ENCODE measurements at places on chromosomes 11 and 22. TPM values are rescaled to one million over a fixed set of nuclear protein-coding genes. Genes with fewer than 3 reads are reported as not detected.
A peak's percentile ranks its signal among the peaks of the same experiment; 100 is the strongest.

The MSANTD2 gene
- 16.0 TPM for total RNA-seq

DNA sequence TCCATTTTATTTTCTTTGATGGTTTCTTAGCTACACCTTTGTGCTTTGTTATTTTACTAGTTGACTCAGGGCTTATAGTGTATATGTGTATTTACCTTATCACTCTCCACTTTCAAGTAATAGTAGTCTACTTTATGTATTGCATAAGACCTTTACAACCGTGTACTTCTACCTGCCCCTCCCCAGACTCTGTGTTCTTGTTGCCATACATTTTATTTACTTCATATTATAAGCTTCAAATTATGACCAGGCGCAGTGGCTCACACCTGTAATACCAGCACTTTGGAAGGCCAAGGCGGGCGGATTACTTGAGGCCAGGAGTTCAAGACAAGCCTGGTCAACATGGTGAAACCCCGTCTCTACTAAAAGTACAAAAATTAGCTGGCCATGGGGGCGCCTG is 28.2 kb upstream of the CTSD start:
- DNase-seq: no peak

- no peak for DNase-seq
Observed at GRCh38 chr11:58805065-58805464, 39.4 kb downstream of the GLYATL2 start.

GRCh38 chr11:112315861-112316739 is 55.4 kb upstream of the PLET1 start:
- DNase-seq: no peak

- no peak for DNase-seq
Observed at GRCh38 chr22:48594016-48594756, 1233.5 kb downstream of the BRD1 start.

The ARVCF gene
- 107 TPM for total RNA-seq

- no peak for DNase-seq
Observed at GRCh38 chr22:23357053-23357452, 176.7 kb downstream of the BCR start.

DNA sequence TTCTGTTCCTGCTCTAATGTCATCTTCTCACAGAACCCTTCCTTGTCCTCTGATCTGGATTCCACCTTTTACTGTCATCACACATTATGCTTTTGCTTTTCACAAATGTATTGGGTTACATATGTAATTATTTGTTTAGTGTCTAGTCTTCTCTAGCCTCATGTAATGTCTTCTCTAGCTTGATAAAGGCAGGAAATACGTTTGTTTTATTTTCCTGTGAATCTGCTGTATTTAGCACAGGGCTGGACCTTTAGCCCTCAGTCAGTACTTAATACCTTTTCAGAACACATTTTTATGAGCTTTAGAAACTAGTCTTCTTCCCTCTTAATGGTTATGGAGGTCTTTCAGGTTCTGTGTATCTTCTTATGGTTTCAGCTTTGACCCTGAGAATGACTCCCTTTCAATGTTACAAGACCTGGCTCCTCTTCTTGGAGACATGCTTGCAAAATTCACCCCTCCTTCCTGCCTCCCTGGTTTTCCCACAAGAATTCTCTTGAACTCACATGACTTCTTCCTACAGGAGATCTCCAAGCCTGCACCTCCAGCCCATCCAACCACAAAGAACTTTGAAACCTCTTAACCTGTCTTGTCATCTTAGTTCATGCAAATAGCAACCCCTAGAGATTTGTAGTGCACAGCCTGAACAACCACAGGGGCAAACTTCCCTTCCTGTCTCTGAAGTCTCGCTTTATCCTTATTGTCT is 132.7 kb upstream of the DDI1 start:
- no peak for DNase-seq

The NNMT gene
- 470 TPM for total RNA-seq

DNA sequence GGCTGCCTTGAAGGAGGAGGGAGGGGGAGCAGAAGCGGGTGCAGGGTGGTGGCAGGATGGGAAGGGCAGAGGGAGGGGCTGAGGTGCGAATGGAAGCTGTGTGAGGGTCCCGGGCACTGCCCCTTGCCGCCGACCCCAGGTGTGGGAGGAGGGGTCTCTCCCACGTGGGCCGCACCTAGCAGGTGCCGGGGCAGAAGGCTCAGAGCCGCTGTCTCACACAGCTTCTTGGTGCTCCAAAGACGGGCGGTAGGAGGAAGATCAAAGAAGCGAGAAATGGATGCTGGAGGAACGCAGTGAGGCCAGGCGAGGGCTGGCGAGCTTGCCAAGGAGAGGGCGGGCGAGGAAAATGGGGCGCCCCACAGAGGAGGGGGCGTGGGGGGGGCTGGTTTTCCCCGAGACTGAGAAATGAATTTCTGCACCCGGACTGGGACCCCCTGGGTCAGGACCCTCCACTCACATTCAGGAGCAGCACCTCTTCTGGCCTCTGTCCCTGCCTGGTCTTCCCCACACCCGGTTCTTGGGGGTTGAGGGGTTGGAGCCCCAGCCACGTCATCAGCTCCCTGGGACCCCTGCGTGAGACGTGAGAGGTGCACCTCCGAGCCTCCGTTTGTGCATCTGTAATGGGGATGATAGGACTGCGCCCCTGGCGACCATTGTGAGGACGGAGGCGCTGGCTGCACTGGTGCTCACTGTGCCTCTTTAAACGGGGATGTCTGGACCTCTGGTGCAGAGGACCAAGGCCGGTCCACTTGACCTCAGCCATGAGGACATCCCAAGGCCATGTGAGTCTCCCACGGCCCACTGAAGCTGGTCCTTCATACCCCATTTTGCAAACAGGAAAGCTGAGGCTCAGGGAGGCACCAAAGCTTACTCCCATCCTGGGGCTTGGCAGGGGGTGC is 16.8 kb downstream of the LSP1 start:
- DNase-seq: no peak

DNA sequence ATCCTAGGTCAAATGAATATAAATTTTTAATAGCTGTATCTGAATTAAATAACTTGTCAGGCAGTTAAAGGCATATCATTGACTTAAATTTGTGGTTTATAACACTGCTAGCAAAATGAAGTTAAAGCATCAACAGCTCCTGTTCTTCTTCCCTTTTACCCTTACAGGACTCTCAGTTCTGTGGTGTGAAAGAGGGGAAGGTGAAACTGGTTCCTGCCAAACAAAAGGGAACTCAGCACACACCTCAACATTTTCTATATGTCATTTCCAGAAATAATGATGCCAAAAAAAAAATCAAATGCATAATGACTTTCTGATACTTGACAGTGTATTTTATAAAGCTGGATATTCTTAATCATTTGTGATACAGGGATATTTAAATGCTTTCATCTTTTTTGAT is 21.2 kb downstream of the ARL14EP start:
- no peak for DNase-seq

DNA sequence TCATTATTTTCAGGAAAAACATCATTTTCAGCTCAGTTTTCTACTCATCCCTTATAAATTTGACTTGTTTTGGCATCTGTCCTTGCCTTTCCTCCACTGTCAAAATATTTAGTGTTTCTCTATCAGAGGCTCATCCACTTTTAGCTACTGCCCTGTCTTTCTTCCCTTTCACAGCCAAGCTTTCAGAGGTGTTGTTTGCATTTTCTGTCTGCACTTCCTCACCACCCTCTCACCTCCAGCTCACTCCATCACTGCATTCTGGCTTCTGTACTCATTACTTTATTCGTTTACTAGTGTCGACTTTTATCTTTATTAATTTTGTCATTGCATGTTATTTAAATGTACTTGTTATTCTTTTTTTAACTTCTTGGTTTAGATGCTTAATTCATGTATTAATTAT is 26.7 kb upstream of the NNMT start:
- DNase-seq: no peak

DNA sequence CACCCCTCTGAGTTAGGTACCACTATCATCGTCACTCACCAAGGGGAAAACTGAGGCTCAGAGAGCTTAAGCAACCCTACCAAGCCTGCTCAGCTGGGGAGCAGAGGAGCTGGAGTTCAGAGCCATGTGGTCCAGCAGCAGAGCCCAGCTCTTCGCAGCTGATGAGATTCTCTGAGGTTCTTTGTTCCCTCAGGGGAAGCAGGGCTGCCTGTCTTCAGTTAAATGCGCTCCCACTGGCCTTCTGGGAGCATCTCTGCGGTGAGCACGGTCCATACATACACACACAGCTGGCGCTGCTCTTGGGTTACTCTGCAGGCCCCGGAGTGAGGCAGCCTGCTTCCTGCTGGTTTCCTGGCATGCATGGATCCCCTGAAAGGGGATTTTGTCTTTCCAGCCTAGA is 5.2 kb upstream of the PTGDR2 start:
- no peak for DNase-seq

DNA sequence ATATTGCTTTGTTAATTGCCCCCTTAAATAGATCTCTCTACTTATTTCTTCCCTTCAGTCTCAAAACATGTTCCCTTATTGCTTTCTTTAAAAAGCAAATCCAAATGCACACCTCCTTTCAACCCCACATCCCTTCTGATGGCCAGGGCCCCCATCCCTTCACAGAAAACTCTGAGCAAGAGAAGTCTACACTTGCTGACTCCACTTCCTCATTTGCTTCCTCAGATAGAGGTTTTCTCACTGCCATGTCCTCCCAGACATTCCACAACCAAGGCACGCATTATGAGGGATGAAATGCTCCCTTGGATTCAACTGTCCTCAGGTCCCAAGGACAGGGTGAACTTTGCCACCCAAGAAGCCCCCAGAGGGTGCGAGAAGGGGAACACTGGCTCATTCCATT is 43.1 kb downstream of the CSNK2A3 start:
- no peak for DNase-seq

The TCN2 gene
- 6.5 TPM for total RNA-seq

- no peak for DNase-seq
Observed at GRCh38 chr22:33867118-33867866, 53.0 kb downstream of the LARGE1 start.

GRCh38 chr11:131471976-131472375 is 101.6 kb downstream of the NTM start:
- DNase-seq: no peak

GRCh38 chr11:114876234-114876633 is 197.9 kb downstream of the NXPE2 start:
- no peak for DNase-seq

GRCh38 chr11:125083312-125084056 is 20.4 kb downstream of the SLC37A2 start:
- DNase-seq: no peak

The EMSY gene
- total RNA-seq: 15.2 TPM

- no peak for DNase-seq
Observed at GRCh38 chr22:49034836-49035817, 792.5 kb downstream of the BRD1 start.

- no peak for DNase-seq
Observed at GRCh38 chr11:70326833-70327232, 56.3 kb downstream of the PPFIA1 start.

The SLC5A12 gene
- not detected for total RNA-seq

GRCh38 chr11:111555255-111555654 is 14.7 kb downstream of the LAYN start:
- DNase-seq: no peak

- DNase-seq: no peak
Observed at GRCh38 chr11:96054870-96055705, 131.2 kb upstream of the MTMR2 start.

The C11orf91 gene
- not detected for total RNA-seq

DNA sequence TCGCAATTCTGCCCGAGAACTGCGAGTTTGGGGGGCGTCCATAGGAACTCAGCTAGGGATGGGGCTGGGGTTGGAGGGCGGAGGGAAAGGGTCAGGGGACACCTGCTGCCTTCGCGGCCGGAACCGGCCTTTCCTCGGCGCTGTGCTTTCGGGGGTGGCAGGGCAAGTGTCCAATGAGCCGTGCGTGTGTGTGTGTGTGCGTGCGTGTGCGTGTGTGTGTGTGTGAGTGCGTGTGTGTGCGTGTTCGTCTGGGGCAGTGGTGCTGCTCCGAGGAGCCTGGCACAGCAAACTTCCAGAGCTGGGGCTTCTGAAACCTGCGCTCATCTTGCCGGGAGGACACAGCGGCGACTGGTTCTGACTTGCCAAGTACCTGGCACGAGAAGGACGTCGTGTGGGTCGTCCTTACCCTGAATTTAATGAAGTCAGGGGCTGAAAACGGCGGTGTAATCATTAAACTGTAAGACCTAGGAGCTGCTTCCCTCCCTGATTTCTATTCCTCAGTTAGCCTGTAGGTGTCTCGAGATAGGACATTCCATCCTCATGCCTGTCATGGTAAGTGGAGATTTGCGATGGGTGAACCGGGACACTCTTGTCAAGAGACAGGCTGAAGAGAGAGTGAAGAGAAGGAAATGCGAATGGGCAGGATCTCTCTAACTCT is 27.0 kb upstream of the AMOTL1 start:
- DNase-seq: no peak

The CBLIF gene
- total RNA-seq: not detected

The ACTN3 gene
- not detected for total RNA-seq

The GLYAT gene
- not detected for total RNA-seq

DNA sequence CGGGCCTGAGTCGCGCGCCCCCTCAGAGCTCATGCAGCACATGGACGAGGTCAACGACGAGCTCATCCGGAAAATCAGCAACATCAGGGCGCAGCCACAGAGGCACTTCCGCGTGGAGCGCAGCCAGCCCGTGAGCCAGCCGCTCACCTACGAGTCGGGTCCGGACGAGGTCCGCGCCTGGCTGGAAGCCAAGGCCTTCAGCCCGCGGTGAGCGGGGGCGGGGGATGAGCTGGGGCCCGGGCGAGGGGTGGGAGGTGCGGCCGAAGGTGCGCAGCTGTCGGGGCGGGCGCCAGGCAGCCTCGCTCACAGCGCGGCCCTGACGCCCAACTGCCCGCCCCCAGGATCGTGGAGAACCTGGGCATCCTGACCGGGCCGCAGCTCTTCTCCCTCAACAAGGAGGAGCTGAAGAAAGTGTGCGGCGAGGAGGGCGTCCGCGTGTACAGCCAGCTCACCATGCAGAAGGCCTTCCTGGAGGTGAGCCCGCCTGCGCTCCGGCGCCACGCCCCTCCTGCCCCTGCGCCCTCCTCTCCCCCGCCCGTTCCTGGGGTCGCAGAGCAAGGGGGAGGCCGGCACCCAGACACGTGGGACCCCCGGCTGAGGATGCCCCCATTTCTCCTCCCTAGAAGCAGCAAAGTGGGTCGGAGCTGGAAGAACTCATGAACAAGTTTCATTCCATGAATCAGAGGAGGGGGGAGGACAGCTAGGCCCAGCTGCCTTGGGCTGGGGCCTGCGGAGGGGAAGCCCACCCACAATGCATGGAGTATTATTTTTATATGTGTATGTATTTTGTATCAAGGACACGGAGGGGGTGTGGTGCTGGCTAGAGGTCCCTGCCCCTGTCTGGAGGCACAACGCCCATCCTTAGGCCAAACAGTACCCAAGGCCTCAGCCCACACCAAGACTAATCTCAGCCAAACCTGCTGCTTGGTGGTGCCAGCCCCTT is 20.5 kb downstream of the EPS8L2 start:
- no peak for DNase-seq

DNA sequence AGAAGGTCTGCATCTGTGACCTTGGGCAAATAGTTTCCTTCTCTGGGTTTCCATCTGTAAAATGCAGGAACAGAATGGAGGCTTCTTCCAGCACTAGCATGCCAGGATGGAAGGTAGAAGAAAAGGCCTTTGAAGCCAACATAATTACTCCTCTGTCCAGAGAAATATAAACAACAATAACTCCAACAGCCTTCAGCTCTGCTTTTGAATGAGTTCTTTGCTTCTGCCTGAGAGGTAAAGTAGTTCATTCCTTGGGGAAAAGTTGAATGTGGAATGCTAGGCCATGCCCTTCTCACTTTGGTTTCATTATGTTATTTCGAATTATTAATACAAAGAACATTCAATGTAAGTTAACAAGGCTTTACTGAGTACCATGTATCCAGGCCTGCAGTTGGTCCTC is 61.2 kb upstream of the BLID start:
- DNase-seq: no peak

- DNase-seq: peak; percentile 61
Observed at GRCh38 chr22:42611051-42611450, 3.6 kb downstream of the POLDIP3 start.

All from kidney epithelial cell (primary cell).